ENCODE measurements at places on chromosomes 3 and 15.

GRCh38 chr3:159850481-159850880, 138.2 kb upstream of the IL12A start:
- no peak for DNase-seq

- no peak for DNase-seq
These were observed 371.5 kb upstream of the GOLIM4 start for GRCh38 chr3:168467115-168467714.

DNA sequence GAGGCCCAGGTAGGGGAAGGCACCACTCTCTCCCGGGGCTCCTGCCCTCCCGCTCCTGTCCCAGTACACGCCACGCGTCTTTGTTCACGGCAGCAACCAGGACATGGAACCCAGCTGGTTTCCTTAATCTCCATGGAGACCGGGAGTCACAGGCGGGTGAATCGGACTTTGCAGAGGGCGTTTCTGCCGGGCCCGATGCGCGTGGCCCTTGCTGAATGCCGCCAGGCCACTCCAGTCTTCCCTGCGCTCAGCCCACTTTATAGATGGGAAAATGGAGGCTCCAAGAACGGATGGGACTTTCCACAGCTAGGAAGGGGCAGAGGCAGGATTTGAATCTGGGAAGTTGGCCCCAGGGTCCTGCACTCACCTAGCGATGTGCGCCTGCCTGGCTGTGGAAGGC, 7.4 kb downstream of the PLXND1 start:
- DNase-seq, result no peak

- DNase-seq, result peak; percentile 17
These were observed 29.8 kb downstream of the KPNA1 start for GRCh38 chr3:122484985-122485384.

DNA sequence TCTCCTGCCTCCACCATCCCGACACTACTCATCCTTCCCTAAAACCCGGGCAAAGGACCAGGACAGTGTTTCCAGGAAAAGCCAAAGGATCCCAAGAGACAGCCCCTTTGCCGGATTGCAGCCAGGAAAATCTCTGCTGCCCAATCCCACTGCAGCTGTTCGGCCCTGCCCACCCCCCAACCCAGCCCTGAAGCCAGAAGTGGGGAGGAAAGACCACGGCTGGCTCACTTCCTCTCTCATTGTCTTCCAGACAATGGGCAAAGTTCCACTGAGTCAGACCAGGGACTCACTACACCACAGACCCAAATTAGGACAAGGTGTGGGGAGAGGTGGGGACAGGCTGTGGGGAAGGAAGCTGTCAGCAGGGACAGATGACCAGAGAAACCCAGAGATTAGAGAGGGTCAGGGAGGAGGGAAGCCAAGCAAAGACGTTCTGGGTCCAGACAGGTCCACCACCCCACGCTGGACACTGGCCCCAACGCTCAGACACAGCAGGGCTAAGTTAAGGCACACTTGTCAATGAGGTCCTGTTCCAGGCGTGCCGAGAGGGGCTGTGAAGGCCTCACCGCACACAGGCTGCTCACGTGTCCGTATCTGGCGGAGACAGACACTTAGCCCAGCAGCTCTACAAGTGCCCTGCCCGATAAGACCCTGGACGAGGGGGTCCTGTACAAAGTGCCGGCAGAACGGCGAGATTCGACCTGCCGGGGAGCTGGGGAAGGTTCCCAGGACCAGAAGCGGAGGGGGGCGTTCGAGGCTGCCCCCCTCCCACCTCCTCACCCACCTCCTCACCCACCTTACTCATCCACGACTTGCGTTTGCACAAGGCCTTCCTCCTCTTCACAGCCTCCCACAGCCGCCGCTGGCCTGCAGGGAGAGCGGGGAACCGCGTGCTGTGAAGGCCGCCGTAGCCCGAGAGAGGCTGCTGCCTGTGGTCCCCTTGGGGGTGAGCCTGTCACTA, 21.9 kb downstream of the TNK2 start:
- peak; percentile 43 for DNase-seq

- no peak for DNase-seq
These were observed 9.7 kb upstream of the CALML4 start for GRCh38 chr15:68214838-68215254.

- no peak for DNase-seq
These were observed 39.6 kb downstream of the METTL6 start for GRCh38 chr3:15387735-15388134.

GRCh38 chr3:183774631-183775030, 50.7 kb downstream of the MAP6D1 start:
- DNase-seq, result no peak

GRCh38 chr15:92899948-92900730, at the start of gene CHD2:
CHD2 (plus strand) TSS chr15:92900324; CDS start chr15:92901238, 914 bp downstream.
- peak; percentile 67 for DNase-seq

DNA sequence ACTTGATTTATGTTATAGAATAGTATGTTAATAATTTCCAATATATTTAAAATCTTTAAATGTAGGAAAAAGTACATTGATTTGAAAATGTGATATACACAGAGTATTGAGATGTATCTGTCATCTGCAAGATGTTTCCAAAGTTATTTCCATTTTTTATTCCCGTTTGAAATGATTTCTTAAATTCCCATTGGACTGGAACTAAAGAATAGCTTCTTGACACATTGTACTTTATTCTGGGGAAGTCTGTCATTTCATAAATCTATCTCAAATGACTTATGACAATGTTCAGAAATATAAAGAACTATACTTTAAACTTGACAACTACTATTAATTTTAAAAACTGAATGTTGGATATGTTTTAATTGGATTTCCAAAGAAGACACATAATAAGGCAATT, 489.6 kb downstream of the ROBO2 start:
- DNase-seq, result no peak

GRCh38 chr15:64355348-64355943, 527 bp downstream of the CSNK1G1 start:
- no peak for DNase-seq

GRCh38 chr15:63310646-63311045, 33.2 kb downstream of the APH1B start:
- DNase-seq, result no peak

DNA sequence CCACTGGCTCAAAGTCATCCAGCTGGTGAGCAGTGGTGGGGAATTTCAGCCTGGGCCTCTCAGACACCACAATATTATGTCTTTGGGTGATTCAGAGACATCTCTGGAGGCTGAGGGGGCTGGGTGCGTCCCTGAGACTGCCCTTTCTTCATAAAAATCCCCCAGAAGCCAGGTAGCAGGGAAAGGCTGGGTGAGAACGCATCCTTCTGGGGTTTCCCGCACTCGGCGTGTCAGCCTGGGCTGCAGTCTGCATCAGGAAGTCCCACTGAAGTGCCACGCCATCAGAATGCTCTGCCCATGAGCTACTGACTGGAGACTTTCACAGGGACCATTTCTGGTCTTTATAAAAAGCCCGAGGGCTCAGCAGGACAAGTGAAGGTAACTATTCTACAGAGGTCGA, 148.8 kb upstream of the SLC6A11 start:
- DNase-seq, result no peak

- no peak for DNase-seq
These were observed 21.8 kb upstream of the KCNAB1 start for GRCh38 chr3:156098437-156099035.

GRCh38 chr15:52567871-52568600, 794 bp downstream of the ARPP19 start:
- DNase-seq, result no peak

DNA sequence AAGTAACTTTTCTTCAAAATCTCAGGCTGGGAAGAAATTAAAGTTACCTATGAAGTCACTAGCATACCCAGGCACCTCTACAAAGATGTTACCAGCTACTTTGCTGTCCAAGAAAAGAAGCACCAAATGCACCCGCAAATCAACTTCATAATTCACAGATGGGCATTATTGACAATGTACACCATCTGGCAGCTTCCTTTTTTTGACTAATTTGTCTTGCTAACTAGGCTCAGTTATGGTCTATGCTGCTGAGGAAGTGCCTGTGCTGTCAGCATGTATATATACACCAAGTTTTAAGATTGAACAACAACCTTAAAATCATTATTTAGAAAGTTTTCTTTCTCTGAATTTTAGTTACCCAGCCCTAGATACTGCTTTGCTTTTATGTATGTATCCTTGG, 93.8 kb downstream of the NSUN3 start:
- no peak for DNase-seq

DNA sequence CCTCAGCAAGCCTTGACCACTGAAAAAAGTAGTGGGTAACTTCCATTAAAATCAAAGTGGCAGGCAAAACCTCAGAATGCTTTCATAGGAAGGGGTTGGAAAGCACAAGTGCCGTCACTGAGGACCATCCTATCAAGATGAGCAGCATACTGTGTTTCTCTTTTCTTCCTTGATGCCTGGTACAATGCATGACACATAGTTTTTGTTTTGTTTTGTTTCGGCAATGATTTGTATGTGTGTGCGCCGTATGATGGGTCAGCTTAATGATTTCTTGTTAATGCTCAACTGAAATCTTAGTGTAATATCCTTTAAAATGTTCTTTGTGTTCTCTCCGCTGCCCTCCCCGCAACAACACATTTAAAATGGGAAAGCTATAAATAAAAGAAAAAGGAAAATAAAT, 476.4 kb upstream of the KCNMB2 start:
- no peak for DNase-seq

DNA sequence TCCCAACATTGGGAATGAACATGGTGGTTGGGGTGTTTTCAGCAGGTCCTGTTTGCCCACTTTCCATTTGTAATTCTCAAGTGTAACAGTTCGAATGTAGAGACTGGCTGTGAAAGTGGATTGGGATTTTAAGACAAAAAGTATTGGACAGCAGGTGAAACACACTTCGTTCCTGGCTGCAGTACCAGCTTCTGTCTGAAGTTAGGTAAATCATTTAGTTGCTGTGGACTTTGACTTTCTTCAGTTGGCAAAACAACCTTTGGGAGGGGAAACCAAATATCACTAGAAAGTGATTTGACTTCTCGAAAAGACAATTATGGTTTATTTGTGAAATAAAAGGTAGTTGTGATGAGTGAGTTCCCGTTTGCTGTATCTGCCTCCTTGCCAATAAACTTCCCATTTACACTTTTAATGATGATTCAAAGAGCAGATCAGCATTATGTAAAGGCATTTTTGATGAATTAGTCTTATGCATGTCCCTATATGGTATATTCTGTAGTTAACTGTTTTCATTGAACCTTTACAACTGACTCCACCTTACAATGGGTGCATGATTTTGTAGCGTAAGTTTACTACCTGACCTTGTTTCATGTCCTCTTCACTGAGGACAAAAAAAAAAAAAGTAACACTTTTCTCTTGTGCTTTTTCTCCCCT, 34.0 kb downstream of the FNDC3B start:
- no peak for DNase-seq

GRCh38 chr3:21705769-21706168, 45.2 kb downstream of the ZNF385D start:
- DNase-seq, result peak; percentile 70

- no peak for DNase-seq
These were observed 195.8 kb downstream of the PLCH1 start for GRCh38 chr3:155549087-155549486.

- no peak for DNase-seq
These were observed 11.0 kb downstream of the EXOG start for GRCh38 chr3:38507120-38507519.

DNA sequence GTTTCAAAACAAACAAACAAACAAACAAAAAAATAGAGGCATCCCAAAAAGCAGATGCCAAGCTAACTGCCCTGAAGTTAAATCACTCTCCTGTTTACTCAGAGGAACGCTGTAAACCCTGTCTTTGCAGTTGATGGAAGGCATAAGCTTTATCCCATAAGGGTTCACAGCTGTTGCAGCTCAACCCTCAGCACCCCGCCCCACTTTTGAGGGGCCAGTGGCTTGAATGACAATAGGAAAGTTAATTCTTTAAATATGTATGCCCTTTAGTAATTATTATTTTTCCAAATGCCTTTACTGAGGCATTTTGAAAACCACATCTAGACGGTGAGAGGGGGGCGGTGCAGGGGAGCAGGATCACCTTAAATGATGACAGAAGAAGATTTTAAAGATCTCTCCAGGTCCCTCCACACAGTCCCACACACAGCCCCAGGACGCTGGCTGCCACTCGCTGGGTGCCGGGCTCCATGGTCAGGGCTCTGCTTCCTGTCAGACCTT, 272.1 kb downstream of the FAM43A start:
- no peak for DNase-seq

DNA sequence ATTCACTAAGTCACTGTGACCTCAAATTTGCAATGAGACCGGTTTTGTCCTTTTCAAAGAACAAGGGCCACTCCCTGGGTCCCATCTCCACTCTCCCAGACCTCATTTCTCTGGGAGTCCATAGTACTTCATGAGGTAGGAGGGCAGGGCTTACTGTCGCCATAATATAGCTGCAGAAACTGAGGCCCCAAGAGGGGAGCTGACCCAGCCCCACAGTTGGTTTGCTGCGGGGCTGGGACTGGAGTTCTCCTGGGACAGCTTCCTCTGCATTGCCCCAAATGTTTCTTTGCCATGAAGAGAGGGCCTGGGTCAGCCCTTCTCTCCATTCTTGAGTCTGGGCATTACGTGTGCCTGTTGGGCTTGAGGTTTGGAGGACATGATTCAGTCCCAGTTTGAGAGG, 60.1 kb downstream of the ITGA11 start:
- no peak for DNase-seq

DNA sequence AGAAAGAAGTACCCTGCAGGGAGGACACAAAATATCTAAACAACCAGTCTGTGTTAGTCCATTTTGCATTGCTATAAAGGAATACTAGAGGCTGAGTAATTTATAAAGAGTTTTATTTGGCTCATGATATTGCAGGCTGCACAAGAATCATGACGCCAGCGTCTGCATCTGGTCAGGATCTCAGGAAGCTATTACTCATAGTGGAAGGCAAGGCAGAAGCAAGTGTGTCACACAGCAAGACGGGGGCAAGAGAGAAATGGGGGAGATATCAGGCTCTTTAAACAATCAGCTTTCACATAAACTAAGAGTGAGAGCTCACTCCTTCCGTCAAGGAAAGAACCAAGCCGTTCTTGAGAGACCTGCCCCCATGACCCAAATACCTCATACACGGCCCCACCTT, 614.8 kb downstream of the ZIC1 start:
- DNase-seq, result peak; percentile 57

- no peak for DNase-seq
These were observed 114.2 kb downstream of the EBLN2 start for GRCh38 chr3:73175698-73176097.

DNA sequence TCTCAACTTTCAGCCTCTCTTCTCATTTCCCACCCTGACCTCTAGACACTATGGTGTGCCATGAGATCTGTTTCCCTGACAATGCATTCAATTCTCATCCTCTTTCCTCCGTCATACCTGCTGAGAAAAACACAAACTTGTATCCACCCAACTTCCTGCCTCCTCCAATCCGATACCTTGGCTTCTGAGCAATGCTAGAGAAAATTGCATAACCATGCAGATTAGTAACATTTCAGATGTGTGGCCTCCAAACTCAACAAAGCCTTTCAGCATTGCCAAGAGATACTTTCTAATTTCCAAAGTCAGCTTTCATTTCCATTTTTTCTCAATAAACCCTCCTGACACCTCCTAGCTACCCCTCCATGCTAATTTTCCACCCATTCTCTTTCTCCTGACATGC, 88.5 kb downstream of the MINAR1 start:
- DNase-seq, result no peak

Data from skeletal muscle cell (primary cell).